ENCODE measurements at places on chromosomes 12 and 14.

- no peak for DNase-seq
These were observed 132.4 kb downstream of the GPR65 start for GRCh38 chr14:88137327-88137726.

- DNase-seq: no peak
These were observed 73.1 kb downstream of the ADCK1 start for GRCh38 chr14:77872983-77873382.

DNA sequence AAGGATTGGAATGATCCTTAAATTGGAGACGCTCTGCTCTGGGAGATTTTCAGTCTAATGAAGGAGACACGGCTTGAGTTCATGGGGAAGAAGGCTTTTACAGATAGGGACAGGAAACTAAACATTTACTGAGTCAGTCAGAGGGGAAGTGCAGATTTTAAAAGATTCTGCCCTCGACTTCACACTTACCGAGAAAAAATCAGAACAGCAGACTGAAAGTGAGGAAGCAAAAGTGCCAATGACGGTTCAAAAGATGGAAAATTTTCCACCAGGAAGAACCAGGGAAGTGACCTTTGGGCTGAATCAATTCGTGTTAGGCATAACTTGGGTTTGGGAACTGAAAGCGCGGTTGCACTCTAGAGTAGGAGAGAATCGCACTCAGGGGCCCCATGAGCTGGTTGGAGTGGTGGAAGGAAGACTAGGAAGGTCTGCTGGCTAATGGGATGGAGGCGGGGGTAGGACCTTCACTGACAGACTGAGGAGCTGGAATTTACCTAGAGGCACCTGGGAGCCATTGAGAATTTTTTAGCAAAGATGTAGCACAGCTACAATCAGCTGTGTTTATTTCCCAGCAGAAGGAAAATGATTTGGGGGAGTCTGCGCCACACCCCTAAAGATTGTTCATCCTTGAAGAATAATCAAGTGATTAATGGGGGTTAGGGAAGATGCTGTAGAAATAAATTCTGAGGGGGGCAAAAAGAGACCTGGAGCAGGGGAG is 1.2 kb downstream of the KCNK13 start:
- no peak for DNase-seq

DNA sequence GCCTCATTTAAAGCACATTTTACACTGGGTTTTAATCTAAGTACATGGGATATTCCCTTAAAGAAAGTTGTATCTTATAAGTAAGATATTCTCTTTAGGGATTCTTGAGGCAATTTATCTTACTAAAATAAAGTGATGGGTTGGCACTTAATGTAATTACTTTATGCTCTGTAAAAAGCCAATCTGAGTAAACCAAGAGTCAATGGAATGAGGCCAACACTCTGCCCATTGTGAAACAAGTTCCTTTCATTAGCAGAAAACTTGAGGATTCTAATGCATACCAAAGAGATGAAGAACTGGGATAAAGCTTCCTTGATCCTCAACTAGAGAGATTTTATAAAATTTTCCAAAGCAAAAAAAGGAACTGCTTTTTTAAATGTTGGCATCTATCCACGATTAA is 121.2 kb downstream of the METTL25 start:
- no peak for DNase-seq

GRCh38 chr12:110600254-110600653 is 13.7 kb upstream of the TCTN1 start:
- no peak for DNase-seq

All from activated T-cell treated with anti-CD3 and anti-CD28 coated beads, Interleukin-2, amount 50 U/mL, for 4 hours (primary cell).